ENCODE measurements at places on chromosomes 1 and 21.

DNA sequence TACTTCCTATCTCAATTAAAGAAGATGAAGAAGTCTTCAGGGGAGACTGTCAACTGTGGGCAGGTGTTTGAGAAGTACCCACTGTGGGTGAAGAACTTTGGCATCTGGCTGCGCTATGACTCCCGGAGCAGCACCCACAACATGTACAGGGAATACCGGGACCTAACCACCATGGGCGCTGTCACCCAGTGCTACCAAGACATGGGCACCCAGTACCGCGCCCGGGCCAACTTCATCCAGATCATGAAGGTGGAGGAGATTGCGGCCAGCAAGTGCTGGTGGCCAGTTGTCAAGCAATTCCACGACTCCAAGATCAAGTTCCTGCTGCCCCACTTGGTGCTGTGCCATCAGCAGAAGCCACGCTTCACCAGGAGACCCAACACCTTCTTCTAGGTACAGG, 15.5 kb upstream of the RNF19B start:
- H3K4me3 ChIP-seq = no peak overlapping the region
- H3K27me3 ChIP-seq = no peaks in the 10 kb centered on the region
- no peak overlapping the region for H3K27ac ChIP-seq
- H3K36me3 ChIP-seq = no peaks in the 10 kb centered on the region
- no peaks in the 10 kb centered on the region for H3K4me1 ChIP-seq

- no peak overlapping the region for H3K27ac ChIP-seq
- no peaks in the 10 kb centered on the region for H3K36me3 ChIP-seq
- no peaks in the 10 kb centered on the region for H3K27me3 ChIP-seq
- H3K4me3 ChIP-seq = no peak overlapping the region
These were observed 408.0 kb downstream of the DISC1 start for GRCh38 chr1:232034556-232034955.

GRCh38 chr1:17128361-17128760, 9.1 kb upstream of the PADI2 start:
- H3K27ac ChIP-seq = no peak overlapping the region
- H3K4me1 ChIP-seq = no peaks in the 10 kb centered on the region
- no peaks in the 10 kb centered on the region for H3K36me3 ChIP-seq

DNA sequence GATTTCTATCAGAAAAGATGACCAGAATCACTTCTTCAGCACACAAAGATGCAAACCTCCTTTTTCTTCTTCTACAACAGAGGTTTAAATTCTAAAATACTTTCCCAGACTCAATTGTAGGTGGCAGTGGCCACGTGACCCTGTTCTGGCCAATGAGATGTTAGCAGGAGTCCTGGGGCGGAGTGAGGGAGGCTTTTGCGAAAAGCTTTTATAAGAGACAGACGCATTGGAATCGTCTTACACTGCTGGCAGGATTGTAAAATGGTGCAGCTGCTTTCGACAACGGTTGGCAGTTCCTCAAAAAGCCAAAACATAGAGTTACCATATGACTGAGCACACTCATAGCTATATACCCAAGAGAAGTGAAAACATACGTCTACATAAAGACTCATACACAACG, 87.0 kb upstream of the MAGI3 start:
- no peak for DNase-seq
- no peaks in the 10 kb centered on the region for H3K4me1 ChIP-seq
- H3K27me3 ChIP-seq = no peaks in the 10 kb centered on the region
- H3K4me3 ChIP-seq = no peak overlapping the region
- no peak overlapping the region for H3K27ac ChIP-seq

DNA sequence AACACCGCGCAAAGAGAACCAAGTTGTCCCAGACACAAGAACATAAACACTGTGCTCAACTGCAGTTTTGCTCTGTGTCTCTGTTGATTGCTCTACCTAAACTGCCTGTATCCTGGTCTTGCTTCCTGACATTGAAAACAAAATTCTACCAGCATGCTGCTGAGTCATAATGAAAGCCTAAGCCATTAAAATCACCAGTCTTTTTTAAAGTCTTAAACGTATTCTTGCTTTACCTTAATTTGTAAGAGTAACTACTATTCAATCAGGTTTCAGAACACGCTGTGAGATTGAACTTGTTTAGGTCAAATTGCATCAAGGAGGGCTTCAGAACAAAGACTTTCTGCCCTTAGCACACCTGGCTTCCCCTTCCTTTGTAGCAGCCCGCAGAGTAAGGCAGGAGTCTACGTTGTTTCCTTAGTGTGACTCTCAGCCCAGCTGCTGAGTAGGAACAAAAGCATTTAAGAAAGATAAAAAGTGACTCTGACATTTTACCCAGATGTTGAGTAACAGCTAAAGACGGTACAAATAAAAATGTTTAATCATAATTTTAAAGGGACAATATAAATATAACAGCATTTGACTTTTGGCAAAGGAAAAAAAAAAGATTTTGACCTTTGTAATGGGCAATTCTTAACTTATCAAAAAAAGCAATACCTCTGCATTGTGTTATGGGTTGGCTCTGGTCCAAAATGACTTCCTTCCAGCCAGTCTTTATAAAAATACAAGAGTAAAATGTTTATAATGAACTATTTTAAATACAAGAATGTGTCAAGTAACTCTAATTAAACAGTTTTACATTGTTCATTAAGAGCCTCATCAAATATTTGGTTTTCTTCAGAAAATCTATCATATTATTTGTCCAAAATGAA, 186.9 kb upstream of the ADGRL4 start:
- no peak overlapping the region for H3K4me3 ChIP-seq
- no peaks in the 10 kb centered on the region for H3K27me3 ChIP-seq
- H3K4me1 ChIP-seq = no peaks in the 10 kb centered on the region
